ENCODE measurements at places on chromosomes 7 and 10.
A peak's percentile ranks its signal among the peaks of the same experiment; 100 is the strongest.

GRCh38 chr7:130838738-130839137, 104.7 kb upstream of the KLF14 start:
- DNase-seq = peak; percentile 95

- no peak for DNase-seq
Observed at GRCh38 chr10:112131996-112132395, 51.6 kb downstream of the GPAM start.

DNA sequence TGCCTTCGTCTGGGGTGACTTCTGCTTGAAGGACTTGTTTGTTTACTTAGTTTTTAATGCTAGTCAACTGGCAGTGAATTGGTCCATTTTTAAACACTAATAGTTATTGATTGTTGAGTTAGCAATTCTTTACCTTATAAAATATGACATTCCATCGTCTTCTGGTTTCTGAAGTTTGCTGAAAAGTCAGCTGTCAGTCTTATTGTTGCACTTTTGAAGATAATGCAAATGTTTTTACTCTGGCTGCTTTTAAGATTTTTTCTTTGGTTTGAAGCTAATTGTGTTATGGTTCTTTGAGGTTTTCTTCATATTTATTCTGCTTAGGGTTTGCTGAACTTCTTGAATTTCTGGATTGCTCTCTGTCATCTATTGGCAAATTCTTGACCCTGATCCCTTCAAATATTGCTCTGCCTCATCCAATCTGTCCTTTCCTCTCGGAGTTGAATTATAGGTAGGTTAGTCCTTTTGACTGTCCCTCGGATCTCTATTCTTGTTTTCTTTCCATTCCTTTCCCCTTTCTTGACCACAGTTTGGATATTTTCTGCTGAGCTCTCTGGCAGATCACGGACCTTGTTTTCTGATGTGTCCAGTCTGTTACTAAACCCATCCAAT, 24.2 kb downstream of the MGMT start:
- peak; percentile 5 for DNase-seq

GRCh38 chr10:126949161-126949503, 43.9 kb downstream of the DOCK1 start:
- DNase-seq = no peak

DNA sequence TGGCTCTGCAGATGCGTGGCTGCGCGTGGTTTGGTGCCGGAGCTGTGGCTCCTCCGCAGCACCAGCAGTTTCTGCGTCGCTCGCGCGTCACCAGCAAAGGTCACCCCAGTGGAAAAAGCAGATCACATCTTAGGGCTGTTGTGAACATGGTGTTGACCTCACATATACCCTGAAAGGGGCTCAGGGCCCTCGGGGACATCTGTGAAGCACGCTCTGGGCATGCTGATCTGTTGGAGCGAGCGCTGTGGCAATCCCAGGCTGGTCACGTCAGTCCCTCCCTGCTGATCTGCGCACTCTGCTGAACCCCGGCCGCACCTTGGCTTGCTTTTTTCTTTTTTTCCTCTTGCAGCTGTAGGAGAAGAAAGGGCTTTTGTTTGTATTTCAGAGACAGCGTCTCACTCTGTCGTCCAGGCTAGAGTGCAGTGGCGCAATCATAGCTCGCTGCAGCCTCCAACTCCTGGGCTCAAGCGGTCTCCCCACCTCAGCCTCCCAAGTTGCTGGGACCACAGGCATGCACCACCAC, 33.3 kb upstream of the AP5Z1 start:
- peak; percentile 17 for DNase-seq

DNA sequence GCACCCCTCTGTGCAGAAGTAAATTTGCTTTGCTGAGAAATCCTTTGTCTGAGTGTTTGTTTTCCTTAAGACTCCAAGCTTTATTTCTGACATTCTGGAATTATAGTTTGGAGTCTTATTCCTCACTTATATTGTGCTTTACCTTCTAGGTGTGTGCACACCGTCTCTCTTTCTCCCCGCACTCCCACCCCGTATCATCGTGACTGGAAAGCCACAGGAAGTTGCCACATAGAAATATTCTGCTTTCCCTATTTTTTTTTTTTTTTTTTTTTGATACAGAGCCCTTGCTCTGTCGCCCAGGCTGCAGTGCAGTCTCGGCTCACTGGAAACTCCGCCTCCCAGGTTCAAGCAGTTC, 109.5 kb downstream of the PHF14 start:
- no peak for DNase-seq

DNA sequence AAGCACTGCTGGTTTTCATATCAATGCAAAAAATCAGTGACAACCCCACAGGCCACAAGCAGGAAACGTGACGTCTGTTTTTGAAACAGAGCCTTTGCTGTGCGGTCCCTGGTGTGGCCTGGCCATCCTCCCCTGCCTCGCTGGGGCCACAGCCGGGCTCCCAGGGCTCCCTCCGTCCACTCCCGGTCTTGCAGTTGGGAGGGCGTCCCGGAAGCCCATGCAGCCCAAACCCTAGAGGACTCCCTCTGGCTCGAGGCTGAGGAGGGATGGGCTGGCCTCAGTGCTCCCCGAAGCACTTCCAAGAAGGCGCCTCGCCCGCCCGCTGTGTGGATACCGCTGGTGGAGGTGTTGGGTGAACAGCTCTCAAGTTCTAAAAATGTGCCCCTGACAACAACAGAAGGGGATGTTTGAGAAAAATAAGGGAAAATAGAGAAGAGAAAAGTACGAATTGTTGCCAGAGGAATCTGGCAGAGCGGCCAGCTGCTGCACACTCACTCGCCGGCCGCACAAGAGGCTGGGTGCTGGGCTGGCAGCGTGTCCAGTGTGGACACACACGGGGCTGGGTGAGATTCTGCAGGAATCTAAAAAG, 73.5 kb downstream of the ZRANB1 start:
- DNase-seq = peak; percentile 37

DNA sequence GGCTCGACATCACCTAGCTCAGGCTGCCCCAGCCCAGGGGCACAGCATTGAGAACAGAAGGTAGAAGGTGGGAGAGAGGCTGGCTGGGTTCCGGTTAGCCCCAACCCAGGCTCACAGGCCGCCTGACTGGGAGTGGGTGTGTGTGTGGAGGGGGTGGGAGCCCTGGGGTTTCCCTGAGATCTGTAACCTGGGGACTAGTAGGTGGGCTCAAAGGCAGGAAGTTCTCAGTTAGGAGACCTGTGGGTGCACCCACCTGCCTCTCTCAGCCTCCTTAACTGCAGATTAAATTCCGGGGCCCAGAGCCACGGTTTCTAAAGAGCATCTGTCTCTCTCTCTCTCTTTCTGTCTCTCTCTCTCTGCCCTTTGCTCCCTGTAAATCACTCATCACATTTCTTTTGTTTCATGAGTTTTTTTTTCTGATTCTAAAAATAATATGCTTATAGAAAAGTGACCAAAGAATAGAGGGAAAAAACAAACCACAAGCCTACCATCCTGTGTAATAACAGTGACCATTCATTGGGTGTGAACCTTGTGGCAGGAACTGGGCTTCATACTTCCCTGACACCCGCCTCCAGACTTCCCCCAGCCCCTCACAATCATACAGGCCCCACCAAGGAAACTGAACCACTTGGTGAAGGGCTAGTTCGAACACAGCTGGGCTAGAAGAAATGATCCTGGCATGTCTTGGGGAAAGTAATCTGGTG, 83.4 kb upstream of the SMNDC1 start:
- peak; percentile 51 for DNase-seq

- DNase-seq = no peak
Observed at GRCh38 chr10:3950676-3951275, 165.8 kb upstream of the KLF6 start.

DNA sequence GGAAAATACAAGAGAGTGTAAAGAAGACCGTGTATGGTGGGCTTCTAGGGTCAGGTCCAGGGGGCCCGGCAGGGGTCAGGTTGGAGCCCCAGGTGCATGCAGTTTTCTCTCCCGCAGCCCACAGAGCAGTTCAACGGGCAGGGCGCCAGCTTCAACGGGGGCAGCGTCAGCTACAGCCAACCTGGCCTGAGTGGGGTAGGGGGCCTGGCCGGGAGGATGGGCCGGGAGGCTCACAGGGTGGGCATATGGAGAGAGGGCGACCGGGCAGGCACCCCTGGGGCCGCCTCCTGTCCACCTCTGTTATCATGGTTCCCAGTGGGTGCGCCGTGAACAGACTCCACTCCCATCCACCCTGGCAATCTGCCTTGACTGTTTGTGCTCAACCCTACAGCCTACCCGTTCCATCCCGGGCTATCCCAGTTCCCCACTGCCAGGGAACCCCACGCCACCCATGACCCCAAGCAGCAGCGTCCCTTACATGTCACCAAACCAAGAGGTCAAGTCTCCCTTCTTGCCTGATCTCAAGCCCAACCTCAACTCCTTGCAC, 11.5 kb downstream of the ZMIZ2 start:
- DNase-seq = no peak

DNA sequence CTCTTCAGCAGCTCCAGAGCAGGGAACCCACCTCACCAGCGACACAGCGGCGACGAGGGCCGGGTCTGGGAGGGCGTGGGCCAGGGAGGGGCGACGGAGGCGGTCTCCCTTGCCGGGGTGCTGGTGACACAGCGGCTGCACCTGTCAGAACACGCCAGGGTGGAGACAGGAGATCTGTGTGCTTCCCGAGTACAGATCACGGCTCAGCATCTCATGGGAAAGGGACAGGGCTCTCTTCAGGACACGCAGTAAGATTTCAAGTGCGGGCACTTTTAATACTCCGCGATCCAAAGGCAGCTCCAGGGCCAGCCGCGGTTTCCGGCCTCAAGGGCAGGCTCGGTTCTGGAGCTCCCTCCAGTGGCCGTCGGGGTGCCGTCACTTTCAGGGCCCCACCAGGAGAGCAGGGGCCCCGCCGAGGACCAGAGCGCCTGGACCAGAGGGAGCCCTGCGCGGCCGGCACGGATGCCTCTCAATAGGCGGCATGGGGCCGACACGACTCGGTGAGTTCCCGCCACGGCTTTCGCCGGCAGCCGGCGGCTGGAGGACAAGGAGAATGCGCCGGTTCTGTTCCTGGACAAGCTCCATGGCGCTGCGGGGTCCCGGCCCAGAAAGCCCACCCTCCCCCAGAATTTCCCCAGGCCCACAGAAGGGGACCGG, 21.4 kb downstream of the GPR146 start:
- peak; percentile 71 for DNase-seq

- no peak for DNase-seq
Observed at GRCh38 chr10:48476279-48476982, 128.4 kb downstream of the ARHGAP22 start.

GRCh38 chr10:37821237-37821636, 36.2 kb downstream of the ZNF248 start:
- no peak for DNase-seq

DNA sequence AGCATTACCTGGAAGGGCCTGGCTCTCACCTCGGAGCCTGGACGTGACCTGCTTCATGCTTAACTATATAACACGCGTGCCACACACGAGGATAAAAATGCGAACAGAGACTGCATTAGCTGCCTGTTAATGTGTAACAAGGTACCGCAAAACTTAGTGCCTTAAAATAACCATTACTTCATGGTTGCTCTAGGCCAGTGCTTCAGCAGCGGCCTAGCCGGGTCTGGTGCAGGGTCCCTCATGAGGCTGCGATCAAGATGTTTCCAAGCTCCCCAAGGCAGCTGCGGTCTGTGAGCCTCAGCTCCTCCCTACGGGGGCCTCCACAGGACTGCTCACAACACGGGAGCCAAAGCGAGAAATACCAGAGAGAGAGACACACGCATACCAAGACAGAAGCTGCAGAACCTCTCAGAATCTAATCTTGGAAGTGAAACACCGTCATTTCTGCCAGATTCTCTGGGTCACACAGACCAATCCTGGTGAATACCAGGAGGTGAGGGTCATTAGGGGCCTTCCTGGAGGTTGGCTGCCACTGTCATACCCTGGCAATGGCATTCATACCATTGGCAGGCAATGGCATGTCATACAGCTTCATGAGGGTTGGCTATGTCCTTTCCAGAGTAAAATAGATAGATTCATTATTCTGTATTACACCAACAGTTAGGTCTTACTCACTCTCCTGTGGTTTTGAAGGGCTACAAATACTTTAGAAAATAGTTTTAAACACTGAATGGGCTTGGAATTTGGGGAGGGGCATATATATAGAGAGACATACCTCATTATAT, 94.5 kb downstream of the HIPK2 start:
- DNase-seq = peak; percentile 90

- no peak for DNase-seq
Observed at GRCh38 chr10:67852761-67853160, 14.8 kb upstream of the DNAJC12 start.

DNA sequence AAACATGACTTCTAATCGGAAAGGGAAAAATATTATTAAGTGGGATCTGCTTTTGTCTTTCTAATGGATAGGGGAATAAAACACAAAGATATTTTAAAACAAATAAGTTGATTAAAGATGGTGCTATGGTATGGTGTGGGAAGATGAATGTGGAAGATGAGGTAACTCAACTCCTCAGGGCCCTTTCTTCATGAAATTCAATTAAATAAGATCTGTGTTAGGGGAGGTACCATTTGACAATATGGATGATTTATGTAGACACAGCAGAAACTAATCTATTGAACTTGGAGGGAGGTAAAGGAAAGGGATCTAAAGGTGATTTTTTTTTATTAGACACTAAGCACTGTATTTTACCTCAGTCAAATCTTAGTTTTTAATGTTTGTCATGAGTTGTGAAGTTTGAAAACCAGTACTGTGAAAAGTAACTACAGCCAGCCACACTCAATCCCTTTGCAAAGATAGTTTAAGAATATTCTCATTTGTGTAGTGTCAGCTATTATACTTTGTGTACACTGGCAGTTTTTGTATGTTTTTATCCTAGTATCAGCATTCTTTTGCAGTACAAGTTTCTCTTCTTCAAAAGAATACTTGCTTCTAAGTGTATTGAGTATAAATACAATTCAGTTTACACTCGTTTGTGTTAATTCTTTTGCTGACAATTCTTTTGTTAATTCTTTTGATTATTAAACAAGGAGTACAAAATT, 151.3 kb downstream of the PHF14 start:
- DNase-seq = no peak

GRCh38 chr7:101804088-101804963, 13.1 kb upstream of the CUX1 start:
- DNase-seq = peak; percentile 40

- DNase-seq = no peak
Observed at GRCh38 chr7:140358412-140359051, 39.8 kb downstream of the SLC37A3 start.

- no peak for DNase-seq
Observed at GRCh38 chr10:45265996-45266395, 49.4 kb downstream of the OR13A1 start.

DNA sequence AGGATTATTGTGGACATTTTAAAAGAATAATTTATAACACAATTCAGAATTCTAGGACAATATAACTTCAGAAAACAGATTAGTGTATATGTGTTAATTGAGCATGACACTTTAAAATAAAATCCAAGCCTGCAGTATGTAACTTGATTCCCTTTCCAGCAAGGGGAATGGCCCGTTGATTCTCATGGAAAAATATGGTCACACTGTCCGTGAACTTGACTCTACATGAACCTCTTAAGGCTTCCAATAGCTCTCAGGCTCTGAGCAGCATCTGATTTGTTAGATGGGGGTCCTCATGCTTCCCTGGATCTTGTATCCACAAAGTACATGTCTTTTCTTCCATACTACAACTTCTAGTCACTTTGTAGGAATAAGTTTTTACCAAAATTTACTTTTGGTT, 85.5 kb upstream of the AKR1E2 start:
- peak; percentile 45 for DNase-seq

DNA sequence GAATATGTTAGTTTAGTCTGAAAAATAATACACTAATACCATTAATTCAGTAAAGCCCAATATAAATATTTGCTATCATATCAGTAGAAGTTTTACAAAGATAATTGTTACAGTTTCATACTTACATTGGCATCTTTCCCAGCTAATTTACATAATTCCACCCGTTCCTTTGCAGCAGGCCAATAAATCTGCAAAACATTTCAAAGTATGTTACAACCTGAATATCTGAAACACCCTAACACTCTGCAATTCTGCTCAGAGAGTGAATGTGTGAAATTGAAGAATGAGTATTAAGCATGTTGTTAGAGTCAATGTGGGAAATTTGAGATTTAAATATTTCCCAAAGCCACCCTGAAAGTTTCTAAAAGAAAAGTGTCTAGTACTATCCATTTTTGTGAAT, 105.5 kb downstream of the SEMA3D start:
- no peak for DNase-seq
